ENCODE measurements at places on chromosomes 12 and 14.

- no peak for DNase-seq
These were observed 57.1 kb downstream of the NIN start for GRCh38 chr14:50773632-50774541.

GRCh38 chr12:52952076-52952801 lies 3.3 kb downstream of the KRT18 start:
- DNase-seq: no peak

DNA sequence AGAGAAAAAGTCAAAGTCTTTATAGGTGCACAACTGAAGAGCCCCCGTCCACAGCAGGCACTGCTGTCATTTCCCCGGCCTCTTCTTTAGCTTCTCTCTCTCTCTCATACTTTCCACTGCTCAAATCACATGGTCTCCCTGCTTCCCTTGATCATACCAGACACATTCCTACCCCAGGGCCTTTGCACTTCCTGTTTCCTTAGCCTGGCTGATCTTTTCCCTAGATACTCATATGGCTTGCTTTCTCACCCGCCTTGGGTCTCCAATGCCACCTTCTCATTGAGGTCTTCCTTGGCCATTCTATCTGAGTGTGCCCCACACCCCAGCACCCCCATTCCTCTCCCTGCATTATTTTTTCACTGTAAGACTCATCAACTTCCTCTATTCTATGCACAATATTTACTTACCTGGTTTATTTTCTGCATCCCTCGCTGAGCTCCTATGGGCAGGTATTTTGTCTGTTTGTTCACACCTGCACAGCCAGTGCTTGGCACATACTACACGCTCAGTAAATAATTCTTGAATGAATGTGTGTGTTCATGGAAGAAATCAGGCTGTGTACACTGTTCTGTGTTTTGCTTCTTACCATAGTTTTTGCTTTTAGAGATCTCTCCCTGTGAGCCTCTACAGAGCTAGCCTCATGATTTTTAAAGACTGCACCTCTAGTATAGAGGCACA lies 31.9 kb downstream of the SERPINA1 start:
- no peak for DNase-seq

DNA sequence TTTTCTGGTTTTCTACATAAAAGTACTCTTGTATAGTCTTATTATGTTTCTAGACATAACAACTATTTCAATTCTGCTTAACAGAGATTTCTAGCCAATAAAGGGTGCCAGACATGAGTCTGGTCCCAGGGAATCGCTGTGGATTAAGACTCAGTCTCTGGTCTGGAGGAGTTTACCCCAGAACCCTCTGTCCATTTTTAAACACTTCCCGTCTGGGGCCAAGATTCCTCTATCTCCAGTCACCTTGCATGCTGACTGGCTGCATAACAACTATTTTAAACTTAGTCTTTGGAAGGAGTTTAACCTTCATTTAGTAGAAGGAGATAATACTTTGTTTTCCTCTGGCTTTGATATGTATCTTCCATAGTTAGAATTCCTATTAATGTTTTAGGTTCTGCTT lies 163.1 kb upstream of the IFNG-AS1 start:
- no peak for DNase-seq

DNA sequence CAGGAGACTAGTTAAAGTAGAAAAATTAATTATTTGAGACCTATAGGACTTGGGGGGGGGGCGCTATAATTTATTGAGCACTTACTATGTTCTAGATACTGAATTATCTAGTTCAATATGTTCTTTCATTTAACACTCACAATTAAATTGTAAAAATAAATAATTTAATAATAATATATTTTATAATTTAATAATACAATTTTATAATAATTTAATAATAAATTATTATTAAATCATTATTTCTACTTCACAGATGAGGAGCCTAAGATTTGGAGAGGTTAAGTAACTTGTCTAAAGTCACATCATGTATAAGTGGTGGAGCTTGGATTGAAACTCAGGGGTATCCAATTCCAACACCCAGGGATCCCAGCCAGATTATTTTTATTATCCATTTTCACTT lies 98.8 kb upstream of the CCDC175 start:
- no peak for DNase-seq

GRCh38 chr12:113075137-113075683 lies 18.7 kb downstream of the DTX1 start:
- no peak for DNase-seq

DNA sequence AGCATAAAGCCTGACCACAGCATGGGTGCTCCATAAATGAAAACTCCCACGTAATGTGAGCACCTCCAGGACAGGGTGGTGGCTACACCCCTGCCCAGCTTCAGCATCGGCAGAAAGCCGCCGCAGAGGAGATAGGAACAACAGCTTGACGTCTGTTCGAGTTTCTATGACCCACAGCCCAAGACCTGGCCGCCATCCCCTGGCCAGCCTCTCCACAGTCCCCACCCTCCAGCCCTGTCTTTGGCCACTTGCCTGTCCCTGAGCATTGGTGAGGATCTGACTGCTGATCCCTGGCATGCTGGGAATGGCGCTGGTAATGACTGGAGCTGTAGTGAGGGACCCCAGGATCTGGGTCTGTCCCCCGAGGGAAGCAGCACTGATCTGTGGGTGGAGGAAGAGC lies 21.3 kb downstream of the POU6F1 start:
- DNase-seq: no peak

DNA sequence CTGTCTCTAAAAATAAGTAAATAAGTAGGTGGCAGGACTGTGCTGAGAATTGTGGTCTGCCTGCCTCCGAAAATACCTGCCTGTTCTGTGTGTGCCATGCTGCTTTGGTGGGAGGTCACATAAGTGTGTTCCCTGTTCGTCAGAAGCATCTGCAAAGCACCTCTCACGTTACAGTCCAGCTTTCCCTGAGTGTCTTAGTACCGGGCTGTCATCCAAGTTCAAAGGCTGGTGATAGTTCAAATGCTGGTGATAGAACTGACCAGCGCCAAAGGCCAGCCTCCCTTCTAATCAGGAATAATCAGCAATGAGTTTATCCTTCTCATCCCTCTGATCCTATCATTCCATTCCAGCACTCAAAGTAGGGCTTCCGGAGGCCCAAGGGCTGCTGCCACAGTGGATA lies 5.6 kb downstream of the CABP1 start:
- no peak for DNase-seq

DNA sequence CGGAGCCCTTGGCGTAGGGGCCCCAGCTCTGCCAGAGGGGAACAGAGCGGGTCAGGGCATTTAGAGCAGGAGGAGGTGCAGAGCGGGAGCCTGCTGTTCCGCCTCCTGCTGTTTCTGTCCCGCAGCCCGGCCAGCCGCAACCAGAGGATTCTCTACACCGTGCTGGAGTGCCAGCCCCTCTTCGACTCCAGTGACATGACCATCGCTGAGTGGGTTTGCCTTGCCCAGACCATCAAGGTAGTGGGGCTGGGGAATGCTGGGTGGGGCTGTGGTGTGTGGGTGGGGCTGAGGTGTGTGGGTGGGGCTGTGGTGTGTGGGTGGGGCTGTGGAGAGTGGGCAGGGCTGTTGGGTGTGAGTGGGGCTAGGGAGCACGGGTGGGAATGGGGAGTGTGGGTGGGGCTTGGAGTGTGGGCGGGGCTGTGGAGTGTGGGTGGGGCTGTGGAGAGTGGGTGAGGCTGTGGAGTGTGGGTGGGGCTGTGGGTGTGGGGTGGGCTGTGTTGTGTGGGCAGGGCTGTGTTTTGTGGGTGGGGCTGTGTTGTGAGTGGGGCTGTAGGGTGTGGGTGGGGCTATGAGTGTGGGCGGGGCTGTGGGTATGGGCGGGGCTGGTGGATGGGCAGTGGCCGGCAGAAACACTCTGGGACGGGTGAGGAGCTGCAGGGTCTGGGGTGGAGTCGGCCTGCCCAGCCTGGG lies 8.0 kb downstream of the ASPG start:
- no peak for DNase-seq

- DNase-seq: no peak
These were observed 1383.3 kb upstream of the TMEM132C start for GRCh38 chr12:126883697-126884096.

DNA sequence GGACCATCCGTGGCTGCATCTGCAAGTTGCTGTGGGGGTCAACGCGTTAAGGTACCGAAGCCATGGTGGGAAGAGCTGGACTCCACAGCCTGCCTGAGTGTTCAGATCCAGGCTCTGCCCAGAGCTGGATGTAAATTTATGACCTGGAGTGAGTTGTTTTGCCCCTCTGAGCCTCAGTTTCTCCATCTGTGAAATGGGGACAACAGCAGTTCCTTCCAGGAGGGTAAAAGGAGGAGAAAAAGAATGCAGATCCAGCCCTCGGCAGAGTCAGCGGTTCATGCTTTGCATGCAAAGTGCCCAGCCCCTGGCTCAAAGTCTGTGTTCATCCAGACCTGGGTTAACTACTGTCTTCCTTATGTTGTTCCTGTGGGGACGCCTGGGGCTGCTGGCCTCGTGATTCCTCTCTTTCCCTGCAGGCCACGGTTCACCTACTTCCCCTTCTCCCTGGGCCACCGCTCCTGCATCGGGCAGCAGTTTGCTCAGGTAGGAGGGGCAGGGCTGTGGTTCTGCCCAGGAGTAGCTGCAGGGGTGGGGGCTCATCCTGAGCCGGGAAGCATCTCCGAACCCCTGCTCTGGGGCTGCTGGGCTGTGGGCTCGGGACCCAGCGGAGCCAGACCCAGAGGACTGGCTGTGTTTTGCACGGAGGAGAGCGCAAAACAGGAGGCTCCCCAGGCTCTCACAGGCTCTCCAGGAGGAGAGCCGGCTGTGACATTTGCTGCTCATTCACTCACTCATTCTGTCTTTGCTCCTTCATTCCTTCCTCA lies 41.9 kb downstream of the CYP46A1 start:
- DNase-seq: no peak

DNA sequence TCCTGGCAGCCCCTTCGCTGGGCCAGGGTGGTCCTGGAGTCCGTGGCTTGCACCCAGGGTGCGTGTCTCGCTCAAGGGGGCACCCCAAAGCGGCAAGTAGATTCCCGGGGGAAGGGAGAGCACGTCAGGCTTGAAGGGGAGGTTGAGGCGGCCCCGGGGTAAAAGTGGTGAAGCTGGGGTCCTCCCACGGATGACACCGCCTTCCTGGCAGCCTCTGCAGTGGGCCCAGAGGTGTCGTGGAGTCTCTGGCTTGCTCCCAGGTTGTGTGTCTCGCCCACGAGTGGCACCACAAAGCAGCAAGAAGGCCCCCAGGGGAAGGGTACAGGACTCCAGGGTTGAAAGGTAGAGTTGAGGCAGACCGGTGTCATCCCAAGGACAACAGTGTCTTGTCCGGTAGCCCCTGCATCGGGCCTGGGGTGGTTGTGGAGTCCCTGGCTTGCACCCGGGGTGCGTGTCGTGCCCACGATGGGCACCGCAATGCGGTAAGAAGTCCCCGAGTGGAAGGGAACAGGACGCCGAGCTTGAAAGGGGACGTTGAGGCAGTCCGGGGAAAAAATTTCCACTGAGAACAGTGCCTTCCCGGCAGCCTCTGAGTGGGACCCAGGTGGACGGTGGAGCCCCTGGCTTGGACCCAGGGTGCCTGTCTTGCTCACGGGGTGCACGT lies 158.0 kb upstream of the ALG10B start:
- no peak for DNase-seq

- DNase-seq: no peak
These were observed 62.9 kb downstream of the HSPB8 start for GRCh38 chr12:119241580-119242169.

GRCh38 chr14:105411985-105412770 lies 7.4 kb upstream of the MTA1 start:
- no peak for DNase-seq

GRCh38 chr12:15774819-15775218 lies 14.4 kb downstream of the EPS8 start:
- no peak for DNase-seq

- peak; percentile 90 for DNase-seq
These were observed 1.8 kb downstream of the AHNAK2 start for GRCh38 chr14:104976198-104977007.

DNA sequence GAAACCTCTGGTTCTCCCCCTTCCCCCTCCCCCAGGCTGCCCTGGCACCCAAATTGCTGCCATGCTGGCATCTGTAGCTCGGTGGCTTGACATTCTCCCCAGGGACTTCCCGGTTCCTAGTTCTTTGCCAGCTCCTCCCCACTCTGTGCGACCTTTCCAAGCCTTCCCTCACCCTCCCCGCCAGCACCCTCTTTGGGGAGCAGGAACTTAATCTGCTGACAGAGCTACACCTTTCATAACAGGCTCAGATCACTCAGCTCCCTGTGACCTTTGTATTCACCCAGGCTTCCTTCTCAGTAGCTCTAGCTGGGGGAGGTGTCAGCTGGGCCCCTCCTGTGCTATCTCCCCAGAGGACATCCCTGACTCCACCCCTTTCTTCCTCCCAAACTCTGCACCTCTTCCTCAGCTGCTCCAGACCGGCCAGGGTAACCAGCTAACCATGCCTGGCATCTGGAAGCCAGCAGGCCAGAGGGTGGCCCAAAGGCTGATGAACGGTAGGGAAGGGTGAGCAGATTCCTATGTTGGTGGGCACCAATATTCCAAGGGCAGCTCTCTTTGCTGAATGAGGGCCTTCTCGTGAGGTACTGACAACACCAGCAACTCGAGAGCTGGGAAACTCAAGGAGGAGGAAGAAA lies 1.8 kb upstream of the COX14 start:
- no peak for DNase-seq

GRCh38 chr14:54116972-54117371 lies 160.3 kb upstream of the BMP4 start:
- no peak for DNase-seq

- no peak for DNase-seq
These were observed 53.8 kb downstream of the SPTLC2 start for GRCh38 chr14:77562681-77563080.

DNA sequence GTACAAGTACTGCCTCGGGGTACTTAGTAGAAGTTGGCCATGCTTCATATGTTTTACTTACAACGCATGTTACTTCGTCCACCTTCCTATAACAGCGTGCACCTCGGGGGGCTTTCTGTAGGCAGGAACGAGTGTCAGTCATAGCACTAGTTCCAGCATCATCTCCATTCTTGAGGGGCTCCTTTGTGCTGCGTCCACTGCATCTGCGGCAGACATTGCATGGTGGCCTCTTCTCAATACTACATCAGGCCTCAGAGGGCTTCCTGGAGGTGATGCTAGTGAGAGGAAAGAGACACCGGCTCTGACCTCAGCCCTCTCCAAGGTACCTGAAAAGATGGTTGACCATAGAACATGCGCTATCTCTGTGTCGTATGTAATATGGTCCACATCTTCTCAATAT lies 121.2 kb upstream of the RTL1 start:
- no peak for DNase-seq

GRCh38 chr14:78307671-78308070 lies 137.5 kb downstream of the NRXN3 start:
- no peak for DNase-seq

DNA sequence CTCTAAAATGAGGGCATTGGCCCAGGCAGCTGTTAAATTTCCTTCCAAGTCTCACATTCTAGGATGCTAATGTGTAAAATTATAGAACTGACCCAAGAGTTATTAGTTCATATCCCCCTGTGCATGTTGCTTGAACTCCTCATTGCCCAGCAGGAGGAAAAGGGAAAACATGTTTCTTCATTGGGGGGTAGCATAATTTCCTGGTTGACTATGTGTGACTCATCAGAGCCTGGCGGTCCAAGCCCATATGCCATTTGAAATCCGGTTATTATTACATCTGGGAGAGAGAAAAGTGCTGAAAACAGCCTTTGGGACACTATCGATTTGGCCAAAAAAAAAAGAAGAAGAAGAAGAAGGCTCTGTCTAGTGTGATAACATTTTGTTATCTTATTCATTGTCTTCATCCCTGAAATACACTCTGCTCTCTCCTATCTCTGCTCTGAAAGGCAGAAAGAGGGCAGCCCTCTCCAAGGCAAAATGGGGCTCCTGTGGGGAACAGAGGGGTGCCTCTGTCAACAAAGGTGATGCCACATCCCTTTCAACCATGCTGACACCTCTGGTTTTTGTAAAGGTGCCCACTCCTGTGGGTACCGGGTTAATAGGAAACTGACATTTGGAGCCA lies 114.2 kb downstream of the DAD1 start:
- no peak for DNase-seq

GRCh38 chr14:27573018-27573417 lies 975.2 kb upstream of the NOVA1 start:
- DNase-seq: no peak
